ENCODE measurements at places on chromosomes 12 and 14.

GRCh38 chr14:86141966-86142365 is 612.0 kb downstream of the FLRT2 start:
- no peak for DNase-seq

DNA sequence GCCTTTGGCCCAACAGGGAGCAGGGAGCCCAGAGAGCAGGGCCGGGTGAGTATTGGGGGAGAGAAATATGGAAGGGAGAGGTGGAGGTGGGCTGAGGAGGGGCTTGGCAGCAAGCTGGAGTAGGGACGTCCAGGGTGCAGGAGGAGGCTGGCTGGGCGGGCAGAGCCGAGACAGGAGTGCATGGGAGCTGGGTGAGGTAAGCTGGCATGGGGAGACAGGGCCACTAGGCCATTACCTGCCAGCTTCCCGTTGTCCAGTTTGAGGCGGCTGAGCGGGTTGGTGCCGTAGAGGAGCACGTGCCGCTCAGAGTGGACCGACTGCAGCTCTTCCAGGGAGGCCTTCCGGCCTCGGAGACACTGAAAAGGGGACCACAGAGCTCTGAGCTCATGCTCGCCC is 18.3 kb downstream of the SLC48A1 start:
- no peak for DNase-seq

- no peak for DNase-seq
These were observed 61.0 kb downstream of the ETV6 start for GRCh38 chr12:11710431-11710830.

GRCh38 chr14:89350152-89350551 is 66.9 kb downstream of the FOXN3 start:
- DNase-seq = no peak

GRCh38 chr14:23177181-23177580 is 6.3 kb downstream of the SLC7A8 start:
- DNase-seq = no peak

GRCh38 chr14:68709007-68709406 is 83.9 kb downstream of the ZFP36L1 start:
- no peak for DNase-seq

DNA sequence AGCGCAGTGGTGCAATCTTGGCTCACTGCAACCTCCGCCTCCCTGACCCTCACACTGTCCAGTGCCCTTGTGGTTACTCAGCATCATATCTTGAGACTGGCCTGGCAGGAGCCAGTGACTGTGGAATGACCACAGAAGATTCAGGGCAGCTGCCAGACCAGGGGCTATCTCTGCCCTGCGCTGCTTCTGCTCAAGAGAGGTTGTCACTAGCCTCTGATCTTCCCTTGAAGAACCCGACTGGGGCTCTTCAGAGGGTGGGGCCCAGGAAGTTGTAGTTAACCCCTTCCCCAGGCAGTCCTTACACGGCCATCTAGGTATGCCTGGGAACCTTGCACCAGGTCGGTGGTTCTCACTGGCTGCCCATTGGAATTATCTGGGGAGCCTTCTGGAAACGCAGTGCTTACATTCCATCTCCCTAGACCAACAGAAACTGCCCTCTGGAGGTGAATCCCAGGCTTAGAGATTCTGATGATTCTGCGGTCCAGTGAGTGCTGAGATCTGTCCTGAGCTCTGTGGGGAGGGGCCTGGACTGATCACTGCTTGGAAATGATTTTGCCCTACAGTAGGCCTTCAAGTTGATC is 41.4 kb downstream of the PLEKHG3 start:
- no peak for DNase-seq

DNA sequence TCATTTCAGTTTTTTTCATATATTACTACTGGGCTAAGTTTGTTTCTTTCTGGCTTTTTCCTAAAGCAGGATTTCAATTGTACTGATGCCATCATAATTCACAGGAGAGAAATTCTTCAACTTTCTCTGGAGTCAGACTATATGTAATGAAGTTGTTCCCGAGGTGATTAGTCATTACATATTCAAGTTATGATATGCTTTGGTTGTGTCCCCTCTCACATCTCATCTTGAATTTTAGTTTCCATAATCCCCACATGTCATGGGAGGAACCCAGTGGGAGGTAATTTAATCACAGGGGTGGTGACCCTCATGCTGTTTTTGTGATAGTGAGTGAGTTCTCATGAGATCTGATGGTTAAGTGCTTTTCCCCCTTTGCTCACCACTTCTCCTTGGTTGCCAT is 227.5 kb upstream of the LRIG3 start:
- DNase-seq = no peak

GRCh38 chr14:90023176-90023896 is 38.5 kb upstream of the KCNK13 start:
- DNase-seq = no peak

Measured in stimulated activated CD8-positive, alpha-beta memory T cell treated with anti-CD3 and anti-CD28 coated beads, Interleukin-15, amount 100 ng/mL, for 1 hour (primary cell).